ENCODE measurements at places on chromosomes 6 and 20.
A peak's percentile ranks its signal among the peaks of the same experiment; 100 is the strongest.

GRCh38 chr6:45428727-45429126 is 51.0 kb upstream of the SUPT3H start:
- no peak for DNase-seq

- DNase-seq: no peak
These were observed 562.3 kb upstream of the POU3F2 start for GRCh38 chr6:98272060-98272459.

DNA sequence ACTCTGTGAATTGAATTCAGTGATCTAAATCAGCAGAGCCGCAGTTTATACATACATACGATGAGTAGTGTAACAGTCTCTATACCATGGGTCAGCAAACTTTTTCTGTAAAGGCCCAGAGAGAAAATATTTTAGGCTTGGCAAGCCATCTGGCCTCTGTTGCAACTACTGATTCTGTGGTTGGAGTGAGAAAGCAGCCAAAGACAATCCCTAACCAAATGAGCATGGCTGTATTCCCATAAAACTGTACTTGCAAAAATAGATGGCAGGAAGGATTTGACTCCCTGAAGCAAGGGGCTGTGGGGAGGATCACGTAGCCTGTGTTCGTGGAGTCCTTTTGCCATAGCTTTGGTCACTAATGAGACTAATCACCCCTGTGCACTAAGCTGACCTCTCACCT is 17.9 kb upstream of the MOCS1 start:
- no peak for DNase-seq

- no peak for DNase-seq
These were observed 2.2 kb upstream of the IL20RA start for GRCh38 chr6:137046871-137047412.

DNA sequence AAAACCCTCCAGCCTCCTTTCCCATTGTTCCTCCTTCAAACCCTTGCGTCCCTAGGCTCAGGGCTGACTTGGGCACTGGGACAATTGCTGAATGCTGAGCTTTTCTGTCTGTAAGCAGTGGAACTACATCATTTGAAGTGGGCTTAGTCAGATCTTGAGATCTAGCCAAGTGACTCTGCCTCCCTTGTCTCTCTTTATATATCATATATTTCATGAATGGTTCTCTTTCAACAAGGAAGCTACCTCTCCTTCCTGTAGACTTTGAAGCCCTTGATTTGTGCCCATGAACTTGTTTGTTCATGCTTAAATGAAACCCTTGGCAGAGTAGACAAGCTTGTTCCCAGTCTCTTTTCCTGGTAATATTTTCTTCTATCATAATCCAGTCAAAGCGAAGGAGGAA is 60.0 kb upstream of the KIF13A start:
- no peak for DNase-seq

DNA sequence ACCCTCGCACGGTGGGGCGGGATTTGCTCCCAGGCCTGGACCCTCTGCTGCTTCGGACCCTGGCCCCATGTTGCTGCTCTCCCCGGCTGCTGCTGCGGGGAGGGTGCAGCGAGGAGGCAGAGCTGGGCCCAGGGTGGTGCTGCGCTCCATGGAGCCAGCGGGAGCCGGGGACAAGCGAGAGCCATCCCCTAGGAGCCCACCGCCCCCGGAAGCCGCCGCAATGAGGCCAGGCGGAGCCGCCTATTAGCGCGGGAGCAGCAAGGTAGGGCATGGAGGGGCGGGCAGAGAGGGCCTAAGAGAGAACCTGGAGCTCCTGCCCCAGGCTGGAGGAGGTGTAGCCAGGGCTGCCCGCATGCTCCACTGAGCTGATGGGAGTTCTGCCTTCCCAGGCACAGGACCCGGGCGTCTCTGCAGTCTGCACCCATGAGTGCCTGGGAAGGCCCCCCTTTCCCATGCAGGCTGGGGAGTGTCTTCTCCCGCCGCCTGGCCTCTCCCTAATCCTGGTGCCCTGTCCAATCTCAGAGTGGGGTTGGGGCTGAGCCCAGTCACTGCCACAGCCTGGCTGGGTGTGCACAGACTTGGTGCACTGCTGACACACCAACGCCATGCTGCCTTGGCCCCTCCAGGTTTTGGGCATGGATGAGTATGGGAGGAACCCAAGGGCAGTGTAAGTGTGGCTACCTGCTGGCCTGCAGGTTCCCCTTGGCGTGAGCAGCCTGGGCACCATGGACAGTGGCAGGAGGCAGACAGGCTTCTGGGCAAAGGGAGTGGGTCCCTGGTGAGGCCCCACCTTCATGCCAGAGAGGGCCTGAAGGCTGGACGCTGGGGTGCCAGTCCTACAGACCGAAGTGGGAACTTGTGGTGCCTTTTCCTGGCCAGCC is 360.6 kb upstream of the MAP3K7 start:
- no peak for DNase-seq

GRCh38 chr6:36246506-36247268 is 23.2 kb upstream of the PNPLA1 start:
- no peak for DNase-seq

GRCh38 chr20:22921595-22922421 is 113.3 kb upstream of the SSTR4 start:
- DNase-seq: no peak

- no peak for DNase-seq
These were observed 30.8 kb upstream of the CD2AP start for GRCh38 chr6:47446669-47447330.

- DNase-seq: peak; percentile 96
These were observed at the start of gene VWA7 for GRCh38 chr6:31776989-31777666. VWA7 (minus strand) TSS chr6:31777328; CDS start chr6:31776779, 549 bp downstream.

GRCh38 chr6:111030008-111031007 is 48.5 kb downstream of the RPF2 start:
- no peak for DNase-seq

- no peak for DNase-seq
These were observed 254.2 kb downstream of the ERMARD start for GRCh38 chr6:170005665-170006064.

GRCh38 chr6:3517350-3517749 is 60.5 kb upstream of the SLC22A23 start:
- no peak for DNase-seq

GRCh38 chr20:3749689-3750531 is 17.4 kb downstream of the HSPA12B start:
- DNase-seq: no peak

GRCh38 chr6:133591275-133591674 is 297.6 kb upstream of the TCF21 start:
- DNase-seq: no peak

- DNase-seq: no peak
These were observed 528.4 kb downstream of the PKHD1 start for GRCh38 chr6:51559059-51559458.

DNA sequence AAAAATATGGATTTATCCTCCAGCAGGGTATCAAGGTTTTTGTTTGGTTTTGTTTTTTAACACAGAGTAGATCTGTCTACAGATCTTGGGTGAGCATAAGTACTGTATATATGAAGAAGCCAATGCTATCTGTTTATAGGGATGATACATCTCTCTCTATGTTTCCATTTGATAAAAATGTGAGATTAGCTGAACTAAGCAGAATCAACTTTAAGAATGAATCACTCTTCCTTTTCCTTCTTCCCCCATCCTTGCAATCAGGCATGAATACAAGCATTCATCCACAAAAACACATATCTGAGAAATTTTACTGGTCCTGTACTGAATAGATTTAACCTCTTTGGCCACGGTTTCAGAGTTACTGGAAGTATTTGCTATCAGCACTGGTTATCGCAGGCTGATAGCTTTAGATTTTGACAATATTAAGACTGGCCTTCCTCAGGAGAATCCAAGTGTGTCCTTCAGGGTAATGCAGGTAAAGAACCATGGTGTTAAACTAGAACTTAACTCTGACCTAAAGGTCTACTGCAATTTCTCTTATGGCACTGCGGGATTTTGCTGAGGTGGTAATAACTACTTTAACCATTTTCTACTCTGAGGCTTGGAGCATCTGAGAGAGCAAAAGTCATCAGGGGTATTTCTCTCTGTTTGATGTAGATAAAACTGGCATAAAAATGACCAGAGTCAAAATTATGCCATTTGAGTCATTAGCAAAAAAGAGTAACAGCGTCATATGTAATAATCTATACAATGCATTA is 1.5 kb downstream of the SNAP25 start:
- no peak for DNase-seq

DNA sequence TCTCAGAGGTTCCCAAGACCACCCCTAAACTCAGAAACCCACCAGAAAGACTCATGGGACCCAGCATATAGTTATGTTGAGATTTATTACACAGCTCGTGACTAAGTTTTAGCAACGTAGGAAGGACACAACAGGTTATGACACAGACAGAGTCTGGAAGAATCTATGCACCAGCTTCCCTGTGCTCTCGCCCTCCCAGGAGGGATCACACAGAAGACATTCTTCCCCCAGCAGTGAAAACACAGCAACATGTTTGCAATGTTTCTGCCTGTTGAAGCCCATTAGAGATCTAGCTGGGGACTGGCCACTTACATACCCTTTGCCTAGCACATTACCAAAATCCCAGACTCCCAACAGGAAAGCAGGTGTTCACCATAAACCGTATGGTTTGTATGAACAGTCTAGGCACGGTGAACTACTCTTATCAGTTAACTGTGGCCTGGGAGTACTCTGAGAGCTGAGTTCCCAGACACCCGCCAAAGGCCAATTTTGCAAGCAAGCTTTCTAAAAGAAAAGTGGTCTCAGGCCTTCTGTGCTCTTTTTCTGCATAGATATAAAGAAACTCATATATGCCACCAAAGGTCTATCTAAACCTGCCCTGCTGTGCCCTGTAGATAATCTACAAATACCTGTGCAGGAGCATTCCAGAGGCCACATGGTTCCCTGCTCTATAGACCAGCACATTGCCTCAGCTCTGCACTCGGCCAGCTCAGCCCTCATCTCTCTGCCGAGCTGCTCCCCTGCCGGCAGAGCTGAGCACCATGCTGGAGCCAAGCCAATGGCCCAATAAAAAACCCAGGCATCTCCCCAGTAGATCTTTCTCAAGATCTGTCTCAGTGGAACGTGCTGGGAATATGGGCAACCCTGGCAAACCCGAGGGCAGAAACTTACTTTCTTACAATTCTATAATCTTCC is 69.6 kb upstream of the SMIM28 start:
- DNase-seq: no peak

DNA sequence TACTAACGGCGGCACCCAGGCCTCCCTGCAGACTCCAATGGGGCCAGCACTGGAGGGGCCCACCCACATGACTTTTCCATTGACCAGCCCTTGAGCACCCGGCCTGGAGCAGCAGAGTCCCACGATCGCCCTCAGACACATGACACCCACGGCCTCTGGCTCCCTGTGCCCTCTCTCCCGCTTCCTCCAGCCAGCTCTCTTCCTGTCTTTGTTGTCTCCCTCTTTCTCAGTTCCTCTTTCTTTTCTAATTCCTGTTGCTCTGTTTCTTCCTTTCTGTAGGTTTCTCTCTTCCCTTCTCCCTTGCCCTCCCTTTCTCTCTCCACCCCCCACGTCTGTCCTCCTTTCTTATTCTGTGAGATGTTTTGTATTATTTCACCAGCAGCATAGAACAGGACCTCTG is 26.1 kb upstream of the FANCE start:
- no peak for DNase-seq

- DNase-seq: no peak
These were observed 65.7 kb downstream of the ZMYND8 start for GRCh38 chr20:47290666-47291430.

- no peak for DNase-seq
These were observed 12.9 kb downstream of the TTPAL start for GRCh38 chr20:44488551-44488950.

DNA sequence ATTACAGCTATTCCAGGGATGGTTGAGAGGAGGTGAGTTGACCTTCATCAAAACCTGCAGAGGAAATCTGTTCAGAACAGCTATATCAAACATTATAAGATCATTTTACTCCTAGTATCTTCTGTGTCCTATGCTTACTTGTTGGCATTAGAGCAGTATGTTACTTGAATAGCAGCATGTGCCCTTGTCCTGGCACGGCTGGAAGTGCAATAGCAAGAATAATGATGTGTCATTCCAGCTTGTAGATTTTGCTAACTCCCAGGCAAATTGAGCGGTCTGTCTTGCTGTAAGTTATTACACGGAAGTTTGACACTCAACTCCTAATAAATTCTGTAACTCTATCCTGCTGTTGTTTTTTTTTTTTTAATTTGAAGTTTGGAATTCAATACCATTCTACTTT is 385.5 kb downstream of the TENT5A start:
- no peak for DNase-seq

GRCh38 chr6:165807249-165807960 is 144.4 kb upstream of the PDE10A start:
- DNase-seq: no peak

- no peak for DNase-seq
These were observed 14.9 kb downstream of the BTN1A1 start for GRCh38 chr6:26514984-26515383.

- DNase-seq: no peak
These were observed 1.5 kb downstream of the MAP7 start for GRCh38 chr6:136548582-136549299.

DNA sequence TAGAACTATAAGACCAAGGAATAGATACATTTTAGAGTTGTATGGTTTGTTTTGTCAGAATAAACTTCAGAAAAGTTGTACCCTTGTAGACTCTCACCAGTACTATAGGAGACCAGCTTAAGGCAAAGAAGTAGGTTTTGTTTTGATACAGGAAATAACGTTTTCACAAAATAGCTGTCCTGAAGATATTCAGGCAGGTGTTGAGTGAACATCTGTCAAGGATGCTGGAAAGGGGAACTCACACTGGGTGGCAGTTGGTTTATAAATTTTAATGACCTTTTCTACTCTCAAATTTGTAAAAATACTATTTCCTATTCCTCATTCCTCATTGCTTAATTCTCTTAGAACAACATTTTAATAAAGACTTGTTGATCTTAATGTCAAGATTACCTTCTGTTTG is 174.0 kb upstream of the MAN1A1 start:
- no peak for DNase-seq

- DNase-seq: no peak
These were observed 37.6 kb downstream of the ZMYND8 start for GRCh38 chr20:47318586-47319516.

DNA sequence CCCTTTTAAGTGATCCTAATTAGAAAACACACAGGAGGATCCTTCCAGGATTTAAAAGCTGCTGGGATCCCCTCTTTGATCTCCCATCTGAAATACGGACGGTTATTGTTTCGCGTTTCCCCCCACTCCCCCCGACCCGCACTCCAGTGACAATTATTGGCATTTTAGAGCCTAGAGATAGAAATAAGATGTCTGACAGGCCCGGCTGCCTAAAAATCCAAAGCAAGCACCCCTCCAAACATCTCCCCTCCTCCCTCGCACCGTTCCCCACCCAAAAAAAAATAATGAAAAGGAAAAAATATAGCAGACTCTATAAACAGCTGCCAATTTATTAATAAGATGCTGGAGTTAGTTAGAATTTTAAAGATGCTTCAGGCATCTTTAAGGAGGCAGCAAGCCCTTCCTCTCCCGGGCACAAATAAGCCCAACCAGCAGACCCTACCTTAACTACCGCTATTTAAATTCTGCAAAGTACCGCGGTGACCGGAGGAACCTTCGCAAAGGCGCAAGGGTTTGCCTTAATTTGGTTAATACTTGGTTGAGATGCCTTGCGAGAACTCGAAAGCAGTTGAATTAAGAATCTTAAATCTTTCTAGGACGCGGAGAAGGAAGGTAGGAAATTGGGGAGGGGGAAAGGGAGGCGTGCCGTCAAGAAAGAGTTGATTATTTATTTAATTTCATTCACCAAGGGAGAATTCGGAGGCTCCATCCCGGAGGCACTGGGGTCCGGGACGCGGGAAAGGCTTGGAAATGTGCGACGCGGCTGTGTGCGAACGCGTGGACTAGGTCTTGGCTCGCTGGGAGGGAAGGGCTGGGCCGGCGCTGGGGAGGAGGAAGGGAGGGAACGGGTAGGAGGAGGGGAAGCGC is 1.5 kb upstream of the ISM1 start:
- DNase-seq: no peak

Data from MM.1S (cell line).